Hippocampal formation (tissue), 2 donors: ENCODE measurements at places on chromosomes 13 and 19.
A peak's percentile ranks its signal among the peaks of the same experiment; 100 is the strongest.

DNA sequence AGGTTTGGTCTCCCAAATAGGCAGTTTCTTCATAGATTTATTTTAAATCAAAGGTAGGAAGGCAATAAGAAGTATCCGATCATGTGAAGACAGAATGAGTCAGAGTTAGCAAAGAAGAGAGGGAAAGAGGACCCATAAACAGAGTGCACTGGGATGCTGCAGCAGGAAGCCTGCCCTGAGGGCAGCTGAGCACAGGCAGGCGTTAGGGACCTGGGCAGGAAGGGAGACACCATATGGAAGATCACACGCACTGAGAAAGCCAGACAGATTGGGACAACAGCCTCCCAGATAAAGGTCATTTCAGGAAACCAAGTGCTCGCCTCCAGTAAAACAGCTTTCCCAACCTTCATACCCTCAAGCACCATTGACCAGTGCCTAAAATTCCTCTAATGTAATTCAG lies 598.0 kb downstream of the EFNB2 start:
- DNase-seq: no peak

DNA sequence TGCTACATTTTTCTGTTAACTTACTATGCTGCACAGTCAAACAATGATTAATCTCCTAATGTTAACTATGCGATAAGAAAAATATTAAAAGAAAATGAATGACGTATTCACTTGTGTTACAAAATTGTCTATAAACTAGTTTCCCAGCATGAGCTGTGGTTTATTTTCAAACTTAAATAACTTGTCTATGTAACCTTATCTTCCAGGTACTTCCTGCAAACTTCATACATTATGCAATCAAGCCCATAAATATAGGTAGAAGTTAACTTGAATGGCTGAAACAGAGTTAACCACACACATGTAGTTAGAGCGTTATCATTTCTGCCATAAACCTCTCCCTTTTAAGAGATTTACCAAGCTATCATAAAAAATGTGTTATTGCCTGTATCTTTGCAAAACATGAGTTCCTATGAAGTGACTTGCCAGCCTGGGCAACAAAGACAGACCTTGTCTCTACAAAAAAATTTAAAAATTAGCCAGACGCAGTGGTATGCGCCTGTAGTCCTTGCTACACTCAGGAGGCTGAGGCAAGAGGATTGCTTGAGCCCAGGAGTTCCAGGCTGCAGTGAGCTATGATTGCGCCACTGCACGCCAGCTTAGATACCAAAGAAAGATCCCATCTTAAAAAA lies 17.7 kb upstream of the KLF5 start:
- DNase-seq: no peak

DNA sequence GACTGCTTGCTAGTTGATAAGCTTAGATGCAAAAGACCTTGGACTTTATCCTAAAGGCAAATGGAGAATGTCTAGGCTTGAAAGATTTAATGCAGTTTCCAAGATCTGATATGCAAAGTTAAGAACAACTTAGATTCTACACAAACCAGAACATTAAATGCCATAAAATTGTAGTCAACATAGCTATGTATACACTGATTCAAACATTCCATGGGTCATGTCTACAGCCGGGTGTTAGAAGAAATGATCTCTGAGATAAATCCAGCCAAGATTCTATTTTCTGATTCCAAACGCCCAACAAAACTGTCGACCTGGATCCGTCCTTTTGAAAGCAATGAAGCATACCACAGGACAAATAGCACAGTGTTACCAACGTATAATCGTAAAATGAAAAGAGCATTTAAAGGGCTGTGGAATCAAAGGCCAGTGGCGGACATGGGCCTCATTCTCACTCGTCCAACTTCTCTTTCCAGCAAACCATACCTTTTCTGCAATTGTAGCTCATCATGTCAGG lies 52.7 kb downstream of the KCTD12 start:
- DNase-seq: no peak

GRCh38 chr13:47896546-47896945 lies 104.5 kb downstream of the SUCLA2 start:
- no peak for DNase-seq

DNA sequence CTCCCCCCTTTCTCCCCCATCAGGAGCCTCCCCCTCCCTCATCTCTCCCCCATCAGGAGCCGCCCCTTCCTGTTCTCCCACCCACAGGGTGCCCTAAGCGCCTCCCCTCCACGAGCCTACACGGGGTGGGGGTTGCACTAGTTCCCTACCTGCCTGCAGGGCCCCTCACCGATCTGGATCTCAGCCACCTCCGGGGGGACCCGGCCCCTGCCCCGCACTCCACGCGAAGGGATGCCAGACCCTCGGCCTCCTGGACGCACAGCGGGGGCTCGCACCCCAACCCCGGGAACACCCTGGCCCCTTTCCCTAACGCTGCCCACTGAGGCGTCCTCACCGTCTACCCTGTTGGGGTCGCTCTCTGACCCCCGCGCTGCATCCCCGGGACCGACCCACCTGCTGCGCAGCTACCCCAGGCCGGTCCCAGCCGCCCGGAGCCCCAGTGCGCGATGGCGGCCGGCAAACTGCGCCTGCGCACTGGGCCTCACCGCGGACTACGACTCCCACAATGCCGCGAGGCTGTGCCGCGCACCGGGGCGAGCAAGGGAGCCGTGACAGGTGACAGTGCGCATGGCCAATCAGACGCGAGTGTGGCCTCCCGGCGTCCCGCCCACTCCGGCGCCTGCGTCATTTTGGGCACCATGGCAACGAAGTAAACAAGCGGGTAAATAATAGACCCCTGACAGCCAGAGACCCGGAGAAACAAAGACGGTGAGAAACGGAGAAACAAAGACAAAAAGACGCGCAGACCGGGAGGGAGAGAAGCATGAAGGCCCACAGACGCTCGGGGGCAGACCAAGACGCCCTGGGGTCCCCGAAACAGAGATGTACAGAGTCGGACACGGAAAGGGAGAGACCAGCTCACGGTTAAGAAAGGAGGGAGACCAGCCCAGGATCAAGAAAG lies at the start of gene ZSCAN18:
Gene ZSCAN18, minus strand, starts transcription at position 451 of the 901 bp plus-strand sequence. CDS start 7,964 bp downstream, outside the sequence.
- peak; percentile 92 for DNase-seq

GRCh38 chr13:41970022-41970421 lies 9.1 kb upstream of the VWA8 start:
- no peak for DNase-seq

DNA sequence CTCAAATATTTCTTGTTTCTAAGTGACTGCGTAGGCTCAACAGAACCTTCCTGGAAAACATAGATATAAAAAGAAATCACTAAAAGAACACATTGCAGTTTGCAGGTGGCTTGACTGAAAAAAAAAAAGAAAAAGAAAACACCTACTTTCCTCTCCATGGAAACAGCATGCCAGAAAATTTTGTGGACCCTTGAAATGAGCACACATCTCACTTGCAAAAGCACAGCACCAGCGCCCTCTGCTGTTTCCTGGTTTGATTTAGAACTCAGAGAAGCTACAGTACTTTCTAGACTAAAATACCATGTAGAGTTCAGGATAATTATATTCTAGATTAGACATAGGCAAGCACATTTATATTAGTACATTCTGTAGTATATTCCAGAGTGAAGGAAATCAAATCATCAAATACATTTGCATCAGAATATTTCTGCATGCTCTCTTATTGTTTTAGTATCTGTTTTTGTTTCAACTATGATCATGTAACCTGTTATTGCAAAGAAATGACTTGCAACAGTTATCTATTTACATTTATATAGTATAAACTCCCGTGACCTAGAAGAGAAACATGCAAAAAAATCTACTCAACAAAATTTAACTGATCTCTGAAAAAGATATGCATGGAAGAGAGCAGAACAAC lies 22.3 kb upstream of the XPO4 start:
- peak; percentile 68 for DNase-seq

- no peak for DNase-seq
Observed at GRCh38 chr13:50167224-50167947, 152.1 kb downstream of the KCNRG start.

- DNase-seq: peak; percentile 62
Observed at GRCh38 chr19:3548606-3549005, 8.8 kb downstream of the MFSD12 start.

GRCh38 chr19:5595129-5595528 lies 27.4 kb upstream of the TINCR start:
- no peak for DNase-seq

- DNase-seq: no peak
Observed at GRCh38 chr13:29105779-29106178, 285.6 kb downstream of the MTUS2 start.

DNA sequence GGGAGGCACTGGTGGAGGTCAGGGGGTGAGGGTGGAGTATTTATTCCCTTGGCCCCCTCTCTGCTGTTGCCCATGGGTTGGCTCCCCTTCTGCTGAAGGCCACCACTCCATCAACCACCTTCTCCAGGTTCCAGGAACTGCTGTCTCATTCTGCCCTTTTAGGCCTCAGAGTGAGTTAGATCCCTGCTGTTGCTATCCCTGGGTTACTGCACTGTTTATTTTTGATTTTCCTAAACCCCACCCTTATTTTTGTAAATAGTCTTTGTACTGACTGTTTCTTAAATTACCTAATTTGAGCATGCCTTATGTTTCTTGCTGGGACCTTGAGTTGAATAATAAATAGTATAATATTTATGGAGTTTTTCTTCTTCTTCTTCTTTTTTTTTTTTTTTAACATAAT lies 132.8 kb downstream of the RGCC start:
- DNase-seq: no peak

DNA sequence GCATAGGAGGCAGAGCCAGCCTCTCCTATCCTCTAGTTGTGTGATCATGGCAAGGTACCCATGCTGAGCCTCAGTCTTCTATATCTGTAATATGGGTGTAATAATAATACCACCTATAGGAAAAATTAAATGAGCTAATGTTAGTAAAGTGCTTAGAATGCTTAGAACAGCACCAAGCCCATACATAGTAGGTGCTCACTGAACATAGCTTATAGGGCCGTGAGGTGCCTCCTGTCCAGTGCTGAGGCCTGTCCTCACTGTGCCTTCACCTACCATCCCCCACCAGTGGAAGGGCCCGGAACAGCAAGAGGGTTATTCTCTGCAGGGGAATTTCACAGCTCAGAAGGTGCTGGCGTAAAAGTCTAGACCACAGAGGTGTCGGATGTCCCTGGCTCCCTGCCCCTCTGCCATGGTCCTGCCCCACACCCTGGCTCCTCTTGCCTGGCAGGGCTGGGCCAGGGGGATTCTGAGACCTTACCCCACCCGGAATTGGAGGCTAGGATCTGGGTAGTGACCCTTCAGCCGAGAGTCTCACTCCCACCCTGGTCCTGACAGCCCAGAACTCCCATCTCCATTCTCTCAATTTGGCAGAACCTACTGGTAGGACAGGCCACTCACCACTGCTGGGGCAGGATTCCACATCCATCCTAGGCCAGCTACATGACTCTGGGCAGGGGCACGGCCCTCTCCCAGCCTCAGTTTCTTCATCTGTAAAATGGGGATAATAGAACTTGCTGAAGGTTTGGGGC lies 2.2 kb upstream of the SCN1B start:
- no peak for DNase-seq

DNA sequence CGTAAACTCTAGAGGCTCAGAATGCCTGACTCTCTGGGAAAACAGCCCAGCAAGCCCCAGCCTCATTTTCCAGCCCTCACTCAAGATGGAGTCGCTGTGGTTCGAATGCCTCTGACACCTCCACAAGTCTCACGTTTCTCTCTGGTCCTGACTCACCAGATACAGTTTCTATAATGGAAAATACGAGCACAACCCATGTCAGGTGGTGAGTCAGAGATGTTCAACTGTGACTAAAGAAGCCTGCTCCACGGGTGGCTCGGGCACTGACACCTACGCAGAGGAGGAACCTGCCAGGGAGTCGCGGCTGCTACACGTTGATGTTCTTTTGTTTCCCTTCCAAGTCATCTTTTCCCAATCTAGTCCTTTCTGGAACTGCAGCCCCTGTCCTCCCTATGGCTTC lies 87.1 kb upstream of the STK24 start:
- no peak for DNase-seq

GRCh38 chr19:3046698-3047495 lies 15.4 kb downstream of the TLE5 start:
- DNase-seq: no peak

GRCh38 chr19:49574206-49574755 lies 6.1 kb downstream of the NOSIP start:
- no peak for DNase-seq

DNA sequence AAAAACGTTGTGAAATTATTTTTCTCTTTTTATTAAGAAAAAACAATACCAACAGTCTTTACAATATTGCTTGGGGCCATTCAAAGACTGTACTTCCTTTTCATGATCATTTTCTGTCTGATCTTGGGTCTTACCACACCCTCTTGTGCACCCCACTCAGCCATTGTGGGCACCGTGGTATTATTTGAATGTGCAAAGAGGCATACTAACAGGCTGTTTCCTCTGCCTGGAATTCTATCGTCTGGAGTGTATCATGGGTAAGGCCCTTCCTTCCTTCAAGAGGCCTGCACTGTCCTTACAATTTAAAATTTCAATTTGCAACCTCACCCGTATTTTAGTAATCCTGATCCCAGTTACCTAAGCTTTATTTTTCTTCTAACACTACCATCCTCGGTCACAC lies 76.5 kb downstream of the FGF14 start:
- no peak for DNase-seq

GRCh38 chr19:19464339-19465098 lies 50.8 kb downstream of the TSSK6 start:
- DNase-seq: no peak

DNA sequence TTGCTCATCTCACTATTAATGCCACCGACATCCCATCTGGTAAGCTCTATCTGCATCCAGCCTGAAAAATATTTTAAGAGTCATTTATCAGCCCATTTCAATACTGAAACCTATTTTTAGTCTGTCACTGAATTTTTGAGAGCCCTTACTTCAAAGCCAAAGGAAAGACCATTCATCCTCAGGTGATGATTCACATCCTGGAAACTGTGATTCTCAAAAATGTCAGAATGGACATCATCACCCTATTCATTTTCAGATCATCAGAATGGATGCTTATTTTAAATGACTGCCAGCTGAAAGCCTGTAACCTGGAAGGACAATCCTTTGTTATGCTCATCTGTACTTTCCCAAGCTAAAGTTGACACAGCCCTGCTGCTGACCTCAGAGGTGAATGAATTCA lies 27.0 kb downstream of the TNFSF11 start:
- no peak for DNase-seq

- DNase-seq: no peak
Observed at GRCh38 chr13:31814536-31814935, 75.2 kb downstream of the RXFP2 start.

DNA sequence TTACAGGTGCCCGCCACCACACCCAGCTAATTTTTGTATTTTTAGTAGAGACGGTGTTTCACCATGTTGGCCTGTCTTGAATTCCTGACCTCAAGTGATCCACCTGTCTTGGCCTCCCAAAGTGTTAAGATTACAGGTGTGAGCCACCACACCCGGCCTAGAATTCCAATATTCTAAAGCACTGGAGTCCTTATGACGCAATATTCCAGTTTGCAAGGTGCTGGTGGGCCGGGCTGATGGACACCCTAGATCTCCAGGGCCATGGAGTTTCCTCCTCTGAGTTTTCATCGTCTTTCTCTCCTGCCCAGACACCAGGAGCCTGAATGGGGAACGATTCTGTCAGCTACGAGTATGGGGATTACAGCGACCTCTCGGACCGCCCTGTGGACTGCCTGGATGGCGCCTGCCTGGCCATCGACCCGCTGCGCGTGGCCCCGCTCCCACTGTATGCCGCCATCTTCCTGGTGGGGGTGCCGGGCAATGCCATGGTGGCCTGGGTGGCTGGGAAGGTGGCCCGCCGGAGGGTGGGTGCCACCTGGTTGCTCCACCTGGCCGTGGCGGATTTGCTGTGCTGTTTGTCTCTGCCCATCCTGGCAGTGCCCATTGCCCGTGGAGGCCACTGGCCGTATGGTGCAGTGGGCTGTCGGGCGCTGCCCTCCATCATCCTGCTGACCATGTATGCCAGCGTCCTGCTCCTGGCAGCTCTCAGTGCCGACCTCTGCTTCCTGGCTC lies 8.5 kb upstream of the DHX34 start:
- no peak for DNase-seq
